ENCODE measurements at places on chromosomes 6 and 20.

- no peak for DNase-seq
These were observed 52.7 kb downstream of the UNC5CL start for GRCh38 chr6:40986364-40986763.

DNA sequence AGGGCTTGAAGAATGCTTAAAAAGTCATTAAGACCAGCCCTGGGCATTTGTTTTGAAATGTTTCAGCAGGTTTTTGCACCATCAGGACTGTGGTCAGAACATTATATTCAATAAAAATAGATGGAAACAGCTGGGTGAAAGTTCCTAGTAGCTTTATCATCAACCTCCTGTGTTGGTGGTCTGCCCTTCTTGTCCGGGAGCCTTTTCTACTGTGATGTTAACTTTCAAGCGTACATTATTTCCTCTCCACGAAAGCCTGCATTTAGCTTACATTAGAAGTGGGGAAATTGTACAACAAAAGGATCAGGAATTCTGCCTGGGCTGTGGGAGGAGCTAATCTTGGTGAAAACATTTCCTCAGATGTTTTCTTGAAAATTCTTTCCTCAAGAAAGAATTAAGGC lies 71.1 kb downstream of the LAMA4 start:
- DNase-seq: no peak

- no peak for DNase-seq
These were observed 71.4 kb downstream of the ADGB start for GRCh38 chr6:146670161-146670560.

DNA sequence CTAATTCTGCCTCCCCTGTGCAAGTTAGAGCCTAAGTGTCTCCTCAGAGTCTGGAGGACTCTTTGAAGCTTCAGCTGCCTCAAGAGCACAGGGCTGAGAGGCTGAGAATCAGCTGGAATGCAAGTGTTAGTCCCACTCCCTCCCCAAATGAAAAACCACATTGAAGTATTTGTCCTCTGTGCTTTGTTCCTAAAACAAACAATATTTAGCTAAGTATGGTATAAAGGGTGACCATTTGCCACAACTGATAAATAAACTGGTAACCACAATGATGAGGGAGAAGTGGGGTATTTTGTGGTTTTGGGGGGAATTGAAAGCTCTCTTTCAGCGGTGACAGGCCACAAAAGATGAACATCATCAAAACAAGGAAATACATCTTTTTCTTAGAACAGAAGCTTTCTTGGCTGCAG lies 91.7 kb upstream of the HDDC2 start:
- no peak for DNase-seq

DNA sequence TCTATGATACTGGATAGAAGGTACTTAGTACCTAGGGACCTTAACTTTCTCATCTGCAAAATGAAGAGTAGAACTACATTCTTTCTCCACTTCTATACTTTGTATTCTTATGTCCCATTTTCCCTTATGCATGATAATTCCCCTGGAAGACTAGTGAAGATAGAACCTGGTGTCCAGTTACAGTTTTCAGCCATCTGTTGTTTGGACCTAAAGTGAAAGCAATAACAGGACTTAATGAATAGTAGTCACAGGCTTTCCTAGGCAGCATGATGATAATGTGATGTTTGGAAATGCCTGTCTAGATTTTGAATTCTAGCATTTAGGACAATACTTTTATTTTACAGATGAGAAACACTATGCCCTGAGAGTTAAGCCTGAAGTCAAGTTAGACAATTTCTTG lies 153.8 kb downstream of the RIMS1 start:
- no peak for DNase-seq

DNA sequence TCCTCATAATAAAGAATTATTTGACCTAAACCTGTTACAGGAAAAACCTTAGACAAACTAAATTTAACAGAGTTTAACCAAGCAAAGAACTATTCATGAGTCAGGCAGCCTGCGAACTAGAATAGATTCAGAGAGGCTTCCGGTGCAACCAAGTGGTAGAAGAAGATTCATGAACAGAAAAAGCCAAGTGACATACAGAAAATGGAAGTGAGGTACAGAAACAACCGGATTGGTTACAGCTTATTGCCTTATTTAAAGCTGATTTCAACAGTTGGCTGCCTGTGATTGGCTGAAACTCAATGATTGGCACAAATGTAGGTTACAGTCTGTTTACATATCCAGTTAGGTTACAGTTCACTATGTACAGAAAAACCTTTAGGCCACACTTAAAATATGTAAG lies 10.1 kb downstream of the PPP1R3G start:
- no peak for DNase-seq

GRCh38 chr6:9398767-9399373 lies 963.5 kb upstream of the SLC35B3 start:
- no peak for DNase-seq

GRCh38 chr6:81612136-81612535 lies 140.3 kb downstream of the TENT5A start:
- DNase-seq: no peak

GRCh38 chr6:133377219-133377618 lies 136.1 kb downstream of the EYA4 start:
- no peak for DNase-seq

DNA sequence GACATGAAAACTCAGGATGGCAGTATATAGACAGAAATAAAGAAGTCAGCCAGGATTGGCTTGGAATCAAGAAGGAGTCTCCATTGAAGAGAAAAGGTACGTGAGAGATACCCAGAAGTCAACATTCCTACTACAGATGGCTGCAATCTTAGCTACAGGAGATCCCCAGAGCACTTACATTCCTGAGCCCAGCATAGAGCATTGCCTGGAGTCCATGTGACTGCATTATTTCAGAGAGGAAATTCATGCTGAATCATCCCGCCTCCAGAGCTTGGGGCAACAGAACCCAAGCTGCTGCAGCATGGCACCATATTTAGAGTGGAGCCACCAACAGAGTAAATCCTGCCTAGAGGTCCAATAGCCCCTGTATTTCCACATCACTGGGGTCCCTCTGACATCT lies 125.0 kb upstream of the GRIK2 start:
- no peak for DNase-seq

- no peak for DNase-seq
These were observed 469.1 kb downstream of the BTBD3 start for GRCh38 chr20:12386821-12387220.

DNA sequence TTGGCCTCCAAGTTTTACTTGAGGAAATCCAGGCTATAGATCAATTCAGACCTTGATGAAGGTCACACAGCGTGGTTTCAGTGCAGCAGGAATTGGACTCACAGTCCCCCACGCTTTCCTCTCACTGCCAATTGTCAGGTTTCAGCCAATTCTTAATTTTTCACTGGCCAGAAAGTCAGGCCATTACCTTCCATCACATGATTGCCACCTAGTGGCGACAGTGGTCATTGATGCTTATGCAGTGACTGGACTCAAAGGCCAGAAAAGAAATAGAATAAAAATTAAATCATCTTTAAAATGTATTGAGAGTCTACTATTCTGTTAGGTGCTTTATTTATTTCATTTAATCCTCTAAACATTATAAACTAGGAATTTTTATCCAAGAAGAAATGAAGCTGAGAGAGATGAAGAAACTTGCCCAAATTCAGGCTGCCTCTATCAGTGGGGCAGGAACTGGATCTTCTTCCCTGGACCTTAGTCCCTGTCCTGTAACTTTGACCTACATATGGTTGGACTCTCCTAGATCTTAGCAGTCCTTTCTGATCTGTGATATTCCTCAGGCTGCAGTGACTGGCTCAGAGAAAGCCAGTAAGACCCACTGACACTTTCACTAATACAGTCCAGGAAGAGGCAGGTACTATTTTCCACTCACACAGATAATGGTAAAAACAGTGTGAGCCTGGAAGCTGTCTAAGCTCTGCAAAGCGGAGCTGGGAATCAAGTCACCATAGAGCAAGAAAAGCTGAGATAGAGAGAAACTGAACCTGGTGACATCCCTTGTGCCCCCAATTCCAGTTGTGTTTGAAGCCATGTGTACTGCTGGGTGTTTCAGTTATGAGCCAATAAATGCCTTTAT lies 133.3 kb downstream of the ELOVL4 start:
- peak; percentile 56 for DNase-seq

- DNase-seq: no peak
These were observed 90.9 kb upstream of the GCM1 start for GRCh38 chr6:53239526-53239925.

GRCh38 chr6:97449444-97449966 lies 166.5 kb upstream of the MMS22L start:
- no peak for DNase-seq

DNA sequence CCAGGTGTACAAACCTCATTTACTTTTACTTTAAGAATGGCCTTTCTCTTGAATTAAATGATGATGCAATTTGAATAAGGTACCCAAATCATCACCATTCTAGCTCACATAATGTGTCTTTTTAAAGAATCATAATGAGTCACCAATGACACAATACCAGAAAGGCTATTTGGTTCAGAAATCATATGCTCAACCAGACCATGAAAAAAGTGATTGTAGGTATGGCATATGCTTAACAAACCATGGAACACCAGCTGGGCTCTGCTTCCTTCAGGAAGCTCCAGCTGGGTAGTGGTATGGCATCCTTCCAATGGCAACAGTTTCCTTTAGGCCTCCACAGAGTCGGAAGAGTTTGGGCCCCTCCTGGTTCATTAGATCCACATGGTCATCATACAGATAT lies 128.2 kb downstream of the FRK start:
- DNase-seq: no peak

GRCh38 chr20:35039846-35040489 lies 52.6 kb downstream of the TRPC4AP start:
- no peak for DNase-seq

DNA sequence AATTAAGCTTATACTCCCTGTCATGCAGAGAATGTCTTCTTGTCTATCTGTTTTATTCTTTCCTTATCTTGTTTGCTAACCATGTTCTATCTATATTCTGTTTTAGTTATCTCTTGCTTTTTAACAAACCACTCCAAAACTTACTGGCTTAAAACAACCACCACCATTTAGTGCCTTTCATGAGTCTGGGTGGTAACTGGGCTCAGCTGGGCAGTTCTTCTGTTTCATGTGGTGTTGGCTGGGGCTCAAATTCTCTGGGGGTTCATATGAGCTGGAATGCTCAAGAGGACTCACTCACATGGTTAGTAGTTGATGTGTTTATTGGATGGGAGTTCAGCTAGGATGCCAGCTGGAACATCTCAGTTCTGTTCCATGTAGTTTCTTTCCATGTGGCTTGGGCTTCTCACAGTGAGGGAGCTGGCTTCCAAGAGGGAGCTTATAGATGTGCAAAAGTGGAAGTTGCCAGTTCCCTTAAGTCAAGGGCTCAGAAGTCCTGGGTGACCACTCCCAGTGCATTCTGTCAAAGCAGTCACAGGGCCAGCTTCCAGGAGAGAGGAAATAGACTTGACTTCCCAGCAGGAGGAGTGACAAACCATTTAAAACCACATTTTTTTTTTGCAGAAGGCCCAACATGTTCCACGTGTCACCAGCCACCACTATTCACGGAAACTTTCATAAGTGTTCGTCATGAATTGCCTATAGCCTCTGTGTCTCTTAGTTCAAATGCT lies 70.4 kb downstream of the PLCB4 start:
- DNase-seq: no peak

GRCh38 chr20:48012401-48012974 lies 227.2 kb upstream of the SULF2 start:
- DNase-seq: no peak

DNA sequence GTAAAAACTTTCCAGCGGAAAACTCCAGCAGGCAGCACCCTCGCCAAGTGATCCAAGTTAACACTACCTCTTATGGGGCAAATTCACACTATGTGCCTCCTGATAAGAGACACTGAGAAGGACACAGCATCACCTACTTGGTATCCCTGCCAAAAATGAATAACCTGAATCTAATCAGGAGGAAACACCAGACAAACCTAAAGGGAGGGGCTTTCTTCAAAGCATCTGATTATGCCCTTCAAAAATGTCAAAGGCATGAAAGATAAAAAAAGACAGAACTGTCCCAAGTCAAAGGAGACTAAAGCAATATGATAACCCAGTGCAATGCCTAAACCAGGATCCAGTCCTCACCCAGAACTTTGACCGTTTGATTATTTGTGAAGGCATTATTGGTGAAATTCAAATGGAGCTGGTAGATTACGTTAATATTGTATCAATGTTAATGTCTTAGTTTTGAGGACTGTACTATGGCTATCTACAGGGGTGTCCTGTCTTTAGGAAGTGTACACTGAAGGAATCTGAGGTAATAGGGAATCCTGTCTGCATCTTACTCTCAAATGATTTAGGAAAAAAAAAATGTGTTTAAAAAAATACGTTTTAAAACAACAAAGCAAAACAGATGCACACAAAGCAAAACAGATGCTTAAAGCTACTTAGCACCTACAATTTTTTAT lies 8.3 kb downstream of the TBC1D7 start:
- no peak for DNase-seq

GRCh38 chr6:24802271-24803059 lies 3.7 kb upstream of the ARMH2 start:
- no peak for DNase-seq

- DNase-seq: no peak
These were observed 15.0 kb upstream of the TRAM2 start for GRCh38 chr6:52591832-52592231.

- DNase-seq: no peak
These were observed 281.2 kb upstream of the JARID2 start for GRCh38 chr6:14964556-14965270.

- no peak for DNase-seq
These were observed 925 bp downstream of the FHL5 start for GRCh38 chr6:96563853-96564252.

DNA sequence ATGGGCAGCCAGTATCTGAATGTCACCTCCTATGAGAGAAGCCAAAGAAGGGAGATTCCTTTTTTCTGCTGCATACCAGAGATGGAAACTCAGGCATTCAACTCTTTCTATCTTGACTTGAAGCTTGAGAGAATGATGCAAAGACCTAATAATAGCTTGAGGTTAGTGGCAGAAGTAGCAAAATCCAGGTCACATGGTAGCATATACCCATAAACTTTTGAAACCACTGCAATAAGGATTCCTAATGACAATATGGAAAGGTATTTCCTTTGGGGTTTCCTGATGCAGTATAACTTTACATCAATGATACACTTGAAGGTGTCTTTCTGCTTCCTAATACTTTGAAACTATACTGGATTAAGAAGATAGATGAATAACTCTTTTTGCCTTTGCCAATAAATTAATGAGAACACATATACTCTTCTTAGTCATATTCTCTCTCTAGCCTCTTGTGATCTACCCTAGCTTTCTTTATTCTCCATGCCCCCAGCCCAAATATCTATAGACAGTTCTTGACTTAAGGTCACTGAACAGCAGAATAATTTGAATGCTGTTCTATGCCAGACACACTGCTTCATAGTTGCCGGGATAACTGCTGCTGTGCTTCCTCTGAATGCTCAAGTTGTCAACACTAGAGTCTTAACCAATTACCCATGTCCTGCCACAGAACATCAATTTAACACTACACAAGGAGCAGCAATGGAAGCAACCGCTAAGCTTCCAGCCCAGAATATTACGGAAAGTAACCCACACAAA lies 155.5 kb upstream of the SIM1 start:
- DNase-seq: no peak

GRCh38 chr6:4929097-4929718 lies 74.6 kb downstream of the RPP40 start:
- DNase-seq: no peak
